ENCODE measurements at places on chromosomes 13 and 19.
A peak's percentile ranks its signal among the peaks of the same experiment; 100 is the strongest.

DNA sequence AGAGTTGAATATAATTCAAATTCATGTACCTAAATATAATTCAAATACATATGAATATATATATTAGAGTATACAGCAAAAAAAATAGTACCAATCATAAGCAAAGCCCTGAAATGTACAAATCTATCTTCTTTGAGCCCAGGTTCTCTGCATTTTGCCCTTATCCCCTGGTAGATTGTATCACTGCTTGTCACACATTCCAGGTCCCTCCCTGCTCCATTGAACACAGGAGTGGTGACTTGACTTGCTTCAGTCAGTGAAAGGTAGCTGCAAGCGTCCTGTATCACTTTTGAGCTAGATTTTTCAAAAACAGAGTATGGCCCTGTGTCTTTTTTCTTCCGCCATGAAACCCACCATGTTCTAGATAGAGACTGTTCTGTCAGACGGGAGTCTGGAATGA is 369.4 kb downstream of the LIG4 start:
- no peak for DNase-seq

- DNase-seq, result no peak
Measured at GRCh38 chr13:72678312-72678711, 49.1 kb downstream of the MZT1 start.

GRCh38 chr19:3125900-3126524 is 9.8 kb upstream of the GNA15 start:
- DNase-seq, result peak; percentile 87

DNA sequence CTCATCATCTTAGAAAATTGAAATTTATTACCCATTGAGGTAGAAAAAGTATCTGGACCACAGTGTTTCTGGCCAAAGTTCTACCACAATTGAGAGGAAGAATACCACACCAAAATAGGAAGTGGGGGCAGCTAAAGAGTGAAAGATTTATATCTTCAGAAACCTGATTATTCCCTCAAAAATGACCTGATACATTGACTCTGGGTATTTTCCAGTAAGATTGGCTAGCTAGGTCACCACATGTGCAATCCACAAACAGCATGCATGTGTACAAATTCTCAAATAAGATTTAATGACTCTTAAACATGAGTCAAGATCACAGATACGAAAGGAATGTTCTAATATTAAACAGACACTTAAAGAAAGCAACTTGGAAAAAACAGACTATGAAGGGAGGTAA is 1516.2 kb upstream of the PCDH20 start:
- DNase-seq, result no peak

GRCh38 chr13:41601718-41602445 is 144.5 kb downstream of the RGCC start:
- no peak for DNase-seq

DNA sequence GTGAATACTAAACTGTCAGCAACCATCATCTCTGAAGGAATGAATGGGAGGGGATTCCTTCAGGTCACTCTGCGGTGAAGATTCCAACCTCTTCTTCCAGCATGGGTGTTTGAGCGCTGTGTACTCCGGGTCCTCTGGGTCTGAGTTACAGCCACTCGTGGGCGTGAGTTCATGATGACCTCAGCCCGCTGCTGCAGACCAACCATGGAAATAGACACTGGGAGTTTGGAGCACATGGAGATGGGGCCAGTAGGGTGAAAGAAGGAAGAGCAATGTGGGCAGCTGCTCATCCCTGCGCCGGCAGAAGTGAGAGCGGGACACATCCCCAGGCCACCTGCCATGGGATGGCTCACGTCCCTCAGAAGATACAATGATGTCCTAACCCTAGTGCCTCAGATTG is 16.8 kb upstream of the RAB20 start:
- no peak for DNase-seq

- no peak for DNase-seq
Measured at GRCh38 chr13:44331446-44331845, 42.2 kb upstream of the SERP2 start.

- no peak for DNase-seq
Measured at GRCh38 chr13:85254641-85255040, 544.6 kb downstream of the SLITRK6 start.

- DNase-seq, result peak; percentile 81
Measured at GRCh38 chr19:15629003-15629880, 11.5 kb upstream of the CYP4F3 start.

- DNase-seq, result no peak
Measured at GRCh38 chr13:109650861-109651260, 135.5 kb downstream of the IRS2 start.

- peak; percentile 45 for DNase-seq
Measured at GRCh38 chr19:17385878-17386611, 8.0 kb downstream of the CCDC194 start.

DNA sequence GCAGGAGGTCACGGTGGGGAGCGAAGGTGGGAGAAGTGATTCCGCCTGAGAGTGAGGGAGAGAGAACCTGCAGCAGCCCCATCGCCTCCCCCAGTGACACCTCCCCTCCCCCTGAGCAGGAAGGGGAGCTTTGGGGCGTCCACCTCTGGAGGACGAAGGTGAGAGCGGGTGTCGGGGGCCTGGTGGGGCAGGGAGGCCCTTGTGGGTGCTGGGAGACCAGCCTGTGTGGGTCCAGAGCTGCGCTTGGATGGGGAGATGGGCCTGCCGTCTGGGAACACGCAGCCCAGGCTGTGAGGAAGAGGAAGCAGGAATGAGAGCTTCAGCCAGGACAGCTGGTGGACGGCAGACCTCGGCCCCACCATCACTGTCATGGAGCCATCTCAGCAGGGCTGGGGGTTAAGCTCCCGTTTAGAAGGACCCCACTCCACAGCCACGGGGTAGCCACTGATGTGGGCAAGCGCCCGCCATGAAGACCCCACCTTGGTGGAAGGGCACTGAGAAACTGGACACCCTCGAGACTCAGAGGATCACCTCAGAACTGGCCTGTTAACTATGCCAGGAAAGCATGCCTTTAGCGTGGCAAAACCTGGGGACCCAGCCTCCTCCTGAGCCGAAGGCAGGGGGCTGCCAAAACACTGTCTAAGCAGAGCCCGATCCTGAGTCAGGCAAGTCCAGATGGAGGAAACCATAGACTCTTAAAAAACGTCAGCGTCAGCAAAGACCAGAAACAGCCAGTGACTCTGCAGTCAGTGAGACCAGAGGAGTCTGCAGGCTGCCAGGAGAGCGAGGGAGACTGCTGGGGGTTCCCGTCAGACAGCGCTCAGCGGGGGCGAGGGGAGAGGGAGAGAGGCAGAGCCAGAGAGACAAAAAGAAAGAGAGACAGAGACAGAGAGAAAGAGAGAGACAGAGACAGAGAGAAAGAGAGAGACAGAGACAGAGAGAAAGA is 6.4 kb upstream of the PROZ start:
- no peak for DNase-seq

GRCh38 chr13:76832258-76832988 is 53.8 kb downstream of the KCTD12 start:
- DNase-seq, result no peak

Data from stimulated activated CD4-positive, alpha-beta T cell treated with anti-CD3 and anti-CD28 coated beads, Interleukin-12 subunit alpha, Interleukin-12 subunit beta, amount 100 ng/mL, for 48 hours (primary cell).